ENCODE measurements at places on chromosomes 6 and 20.

DNA sequence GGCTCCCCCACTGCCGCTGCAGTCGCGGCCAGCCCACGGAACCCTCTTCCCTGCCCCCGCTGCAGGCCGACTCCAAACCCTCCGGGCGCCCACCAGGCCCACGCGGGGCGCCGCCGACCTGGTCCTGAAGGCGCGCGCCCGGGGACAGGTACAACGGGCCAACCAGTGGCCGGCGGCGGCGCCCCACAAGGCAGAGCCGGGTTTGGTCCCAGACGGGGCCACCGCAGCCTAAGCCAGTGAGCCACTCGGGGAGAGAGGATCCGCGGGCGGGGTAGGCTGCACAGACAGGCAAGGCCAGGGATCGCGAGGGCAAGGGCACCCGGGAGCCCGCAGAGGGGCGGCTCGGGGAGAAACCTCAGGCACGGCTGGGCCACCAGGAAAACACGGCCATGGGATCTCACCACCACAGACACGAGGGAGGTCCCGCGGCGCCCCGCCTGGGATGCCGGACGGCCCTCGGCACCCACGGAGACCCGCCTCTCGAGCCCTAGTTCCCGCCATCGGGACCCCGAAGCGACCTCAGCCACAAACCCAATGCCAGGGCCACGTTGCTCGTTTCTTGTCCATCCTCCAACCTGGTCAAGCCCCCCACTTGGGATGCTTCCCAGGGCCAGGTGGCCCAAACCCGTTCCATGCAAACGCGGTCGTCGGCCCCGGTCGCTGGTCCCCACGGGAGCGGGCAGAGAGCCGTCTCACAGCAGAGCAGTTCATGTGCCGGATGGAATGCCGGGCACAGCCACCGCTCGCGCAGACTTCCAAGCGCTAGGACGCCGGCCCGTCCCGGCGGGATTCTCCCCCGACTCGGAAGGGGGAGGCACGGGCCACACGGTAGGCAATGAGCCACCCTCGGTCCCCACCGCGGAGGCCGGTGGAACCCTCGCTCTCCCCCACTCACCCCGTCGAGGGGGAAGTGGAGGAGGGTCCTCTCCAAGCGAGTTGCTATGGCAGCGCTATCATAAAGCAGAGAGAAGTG lies 1956.6 kb upstream of the DEFB115 start:
- no peak for DNase-seq

GRCh38 chr6:107509506-107509905 lies 19.6 kb downstream of the SOBP start:
- DNase-seq: no peak

DNA sequence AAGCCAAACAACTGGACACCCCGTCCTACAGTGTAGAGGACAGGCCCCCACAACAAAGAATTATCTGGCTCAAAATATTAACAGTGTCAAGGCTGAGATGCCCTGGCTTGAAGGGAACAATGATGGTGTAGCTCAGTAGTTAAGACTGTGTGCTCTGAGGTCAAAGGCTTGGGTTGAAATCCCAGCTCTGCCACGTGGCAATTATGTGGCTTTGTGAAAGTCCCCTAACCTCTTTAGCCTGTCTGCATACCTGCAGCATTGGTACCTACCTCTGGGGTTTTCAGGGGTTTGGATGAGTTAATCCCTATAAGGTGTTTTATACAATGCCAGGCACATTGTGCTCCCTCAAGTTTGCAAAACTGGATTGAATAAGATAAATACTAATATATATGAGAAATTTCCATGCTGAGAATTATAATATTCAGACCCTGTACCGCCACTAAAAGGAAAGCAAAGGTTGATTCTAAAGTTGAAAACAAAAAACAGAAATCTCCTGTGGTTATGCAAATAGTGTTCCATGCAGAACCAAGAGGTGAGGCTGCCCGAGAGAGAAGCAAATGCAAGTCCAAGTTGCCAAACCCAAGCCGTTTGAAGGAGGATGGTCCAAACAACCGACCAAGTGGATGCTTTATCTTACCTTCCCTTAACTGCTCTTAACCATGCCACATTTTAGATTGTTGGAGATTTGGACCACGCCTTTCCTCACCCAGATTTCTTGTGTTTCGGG lies 199.8 kb downstream of the NFATC2 start:
- DNase-seq: no peak

DNA sequence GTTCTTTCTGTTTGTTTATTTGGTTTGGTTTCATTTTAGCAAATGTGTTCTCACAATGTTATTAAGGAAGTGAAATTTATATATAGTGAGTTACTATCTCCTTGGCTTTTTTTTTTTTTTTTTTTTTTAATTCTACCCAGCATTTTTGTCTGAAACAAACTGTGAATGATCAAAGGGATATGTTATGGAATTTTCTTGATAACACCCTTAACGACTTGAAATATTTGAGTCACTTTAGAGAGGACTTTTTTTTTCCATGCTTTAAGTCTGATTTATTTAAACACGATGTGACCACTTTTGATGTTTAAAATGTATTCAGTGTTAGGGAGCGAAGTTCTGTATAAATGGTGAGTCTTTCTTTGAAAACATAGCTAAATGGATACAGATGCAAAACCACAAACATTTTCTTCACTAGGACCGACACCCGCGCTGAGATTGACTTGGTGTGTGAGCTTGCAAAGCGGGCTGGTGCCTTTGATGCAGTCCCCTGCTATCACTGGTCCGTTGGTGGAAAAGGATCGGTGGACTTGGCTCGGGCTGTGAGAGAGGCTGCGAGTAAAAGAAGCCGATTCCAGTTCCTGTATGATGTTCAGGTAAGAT lies 149.7 kb downstream of the MTHFD1L start:
- no peak for DNase-seq

- DNase-seq: no peak
Measured at GRCh38 chr6:106254636-106255035, 70.9 kb downstream of the ATG5 start.

GRCh38 chr6:20403766-20404640 lies 2.3 kb downstream of the E2F3 start:
- DNase-seq: peak; percentile 85

GRCh38 chr20:18767676-18768075 lies 45.9 kb upstream of the SCP2D1 start:
- no peak for DNase-seq

GRCh38 chr6:43644940-43645612 lies at the start of gene RSPH9:
Gene RSPH9 (plus strand): TSS chr6:43645036. CDS start chr6:43645099, 63 bp downstream.
- peak; percentile 58 for DNase-seq

GRCh38 chr6:140051521-140052512 lies 677.4 kb upstream of the CITED2 start:
- peak; percentile 8 for DNase-seq

DNA sequence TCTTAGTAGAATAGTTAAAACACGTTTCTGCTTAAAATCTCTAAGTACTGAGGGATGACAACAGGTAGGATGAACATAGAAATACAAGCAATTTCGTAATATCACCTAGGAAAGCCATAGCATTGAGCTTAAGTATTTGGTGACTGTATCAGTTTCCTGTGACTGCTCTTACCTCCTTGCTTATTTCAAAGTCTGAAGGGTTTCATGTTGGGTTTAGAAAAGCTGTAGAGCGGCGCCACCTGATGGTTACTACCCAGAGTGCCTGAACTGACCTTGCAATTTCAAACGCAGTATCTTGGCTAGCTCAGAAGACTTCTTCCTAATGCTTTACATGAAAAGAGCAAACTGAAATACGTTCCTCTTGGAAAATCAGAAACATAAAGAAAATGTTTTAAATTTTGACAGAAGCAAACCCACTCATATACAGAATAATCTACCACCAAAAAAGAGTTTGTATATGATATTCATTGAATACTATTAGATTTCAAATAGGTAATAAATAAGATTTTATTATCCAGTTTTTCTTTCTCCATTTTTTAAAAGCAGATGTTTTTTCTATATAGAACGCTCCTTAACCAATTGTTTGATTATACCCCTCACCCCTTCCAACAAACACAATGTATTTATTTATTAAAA lies 82.3 kb upstream of the RIPOR2 start:
- DNase-seq: peak; percentile 83

Data from activated CD4-positive, alpha-beta T cell treated with anti-CD3 and anti-CD28 coated beads, Interleukin-10, Interleukin-2, amounts not matched to agents 100 ng/mL and 50 ng/mL, durations not matched to agents 16 hours and 8 hours (primary cell).